ENCODE measurements at places on chromosomes 2 and 18. TPM values are rescaled to one million over a fixed set of nuclear protein-coding genes. Genes with fewer than 3 reads are reported as not detected.

Gene KIF5C
- 3.6 TPM for total RNA-seq

Gene FEV
- total RNA-seq, result not detected

Gene DLX1
- not detected for total RNA-seq

Gene EGR4
- total RNA-seq, result not detected

Gene REEP1
- 4.3 TPM for total RNA-seq

DNA sequence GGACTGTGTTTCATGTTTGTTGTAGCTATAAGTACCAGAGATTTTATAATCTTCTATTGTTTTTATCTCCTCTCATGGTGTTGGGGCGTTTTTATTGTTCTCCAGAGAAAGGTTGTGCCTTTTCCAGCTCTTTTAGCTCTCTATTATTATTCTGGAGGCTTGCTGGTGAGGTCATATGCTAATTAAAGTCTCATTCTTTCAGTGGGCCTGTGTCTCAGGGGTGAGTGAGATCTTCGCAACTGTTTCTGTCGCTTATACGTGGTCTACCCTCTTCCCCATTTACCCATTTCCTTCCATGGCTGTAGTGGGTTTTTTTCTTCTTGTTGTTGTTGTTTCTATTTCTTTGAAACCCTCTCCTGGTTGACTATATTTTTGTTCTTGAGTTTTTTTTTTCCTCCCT lies 584.9 kb downstream of the TMEM182 start:
- H3K27ac ChIP-seq, result no peak overlapping the region
- H3K4me1 ChIP-seq, result no peaks in the 10 kb centered on the region
- H3K4me3 ChIP-seq, result no peak overlapping the region
- H3K36me3 ChIP-seq, result no peaks in the 10 kb centered on the region
- no peaks in the 10 kb centered on the region for H3K27me3 ChIP-seq
- no peak for DNase-seq

- H3K27ac ChIP-seq, result no peak overlapping the region
- H3K4me3 ChIP-seq, result no peak overlapping the region
- no peak for DNase-seq
- no peaks in the 10 kb centered on the region for H3K27me3 ChIP-seq
- H3K4me1 ChIP-seq, result no peaks in the 10 kb centered on the region
Observed at GRCh38 chr2:130338793-130339345, 3.8 kb upstream of the IMP4 start.

- no peaks in the 10 kb centered on the region for H3K4me1 ChIP-seq
- H3K36me3 ChIP-seq, result no peaks in the 10 kb centered on the region
- no peak overlapping the region for H3K4me3 ChIP-seq
- DNase-seq, result no peak
Observed at GRCh38 chr2:225353579-225354085, 45.9 kb upstream of the NYAP2 start.

DNA sequence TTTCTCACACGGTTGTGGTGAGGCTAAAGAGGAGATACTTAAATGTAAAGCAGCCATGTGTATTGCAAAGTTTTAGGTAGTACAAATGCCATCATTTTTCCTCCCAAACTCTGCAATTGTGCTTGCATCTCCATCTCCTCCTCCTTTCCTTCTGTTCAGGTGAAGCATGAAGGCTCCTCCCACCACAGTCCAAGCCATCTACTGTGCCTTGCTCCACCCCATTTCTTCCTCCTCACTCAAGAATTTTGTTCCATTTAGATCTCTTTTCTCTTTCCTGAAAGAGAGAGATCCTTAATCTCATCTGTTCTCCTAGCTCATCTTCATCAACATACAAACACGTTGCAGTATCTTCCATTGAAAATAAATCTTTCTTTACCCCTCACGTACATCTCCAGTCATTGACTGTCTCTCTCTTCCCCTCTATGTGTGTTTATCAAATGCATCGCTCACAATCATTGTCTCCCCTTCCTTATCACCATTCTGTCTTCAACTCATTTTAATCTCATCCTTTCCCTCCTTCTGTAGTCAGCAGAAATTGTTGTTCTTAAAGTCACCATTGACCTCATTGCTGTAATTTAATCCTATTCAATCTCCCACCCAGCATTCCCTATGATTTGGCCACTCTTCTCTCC lies 392.1 kb downstream of the RAD51AP2 start:
- no peak overlapping the region for H3K27ac ChIP-seq
- H3K27me3 ChIP-seq, result no peaks in the 10 kb centered on the region

DNA sequence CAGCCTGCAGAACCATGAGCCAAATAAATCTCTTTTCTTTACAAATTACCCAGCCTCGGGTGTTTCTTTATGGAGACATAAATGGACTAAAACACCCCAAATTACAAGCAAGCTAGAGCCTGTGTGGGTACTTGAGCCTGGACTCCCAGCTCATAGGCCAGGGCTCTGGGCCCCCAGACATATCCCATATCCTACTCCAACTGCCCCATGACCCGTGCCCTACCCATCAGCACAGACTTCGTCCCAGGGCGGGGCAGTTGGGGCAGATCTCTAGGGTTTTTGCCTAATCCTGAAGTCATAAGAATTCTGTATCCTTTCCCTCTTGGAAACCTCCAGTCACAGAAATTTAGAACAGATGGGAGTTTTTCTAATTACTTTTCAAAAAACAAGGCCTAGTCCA lies 90.7 kb downstream of the DDX1 start:
- H3K27me3 ChIP-seq, result no peaks in the 10 kb centered on the region
- H3K4me3 ChIP-seq, result no peak overlapping the region
- H3K27ac ChIP-seq, result no peak overlapping the region
- DNase-seq, result no peak

DNA sequence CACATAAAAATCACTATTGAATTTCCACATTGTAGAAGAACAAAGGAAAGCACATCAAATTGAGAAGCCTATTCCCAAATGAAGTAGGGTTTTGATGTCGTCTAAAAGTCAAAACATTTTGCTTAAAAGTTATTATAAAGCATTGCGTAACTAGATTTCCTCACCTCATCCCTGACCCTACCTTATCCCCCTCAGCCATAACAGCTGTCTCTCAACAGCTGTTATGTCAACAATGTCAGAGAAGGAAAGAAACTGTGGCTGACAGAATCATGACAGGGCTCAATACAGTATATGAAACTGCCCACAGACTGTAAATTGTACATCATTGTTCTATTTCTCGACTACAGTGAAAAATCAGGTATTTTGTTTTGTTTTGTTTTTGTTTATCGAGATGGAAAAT lies 63.0 kb upstream of the ACVR1C start:
- DNase-seq, result no peak
- H3K4me1 ChIP-seq, result no peaks in the 10 kb centered on the region
- no peak overlapping the region for H3K27ac ChIP-seq
- H3K27me3 ChIP-seq, result no peaks in the 10 kb centered on the region
- no peaks in the 10 kb centered on the region for H3K36me3 ChIP-seq

DNA sequence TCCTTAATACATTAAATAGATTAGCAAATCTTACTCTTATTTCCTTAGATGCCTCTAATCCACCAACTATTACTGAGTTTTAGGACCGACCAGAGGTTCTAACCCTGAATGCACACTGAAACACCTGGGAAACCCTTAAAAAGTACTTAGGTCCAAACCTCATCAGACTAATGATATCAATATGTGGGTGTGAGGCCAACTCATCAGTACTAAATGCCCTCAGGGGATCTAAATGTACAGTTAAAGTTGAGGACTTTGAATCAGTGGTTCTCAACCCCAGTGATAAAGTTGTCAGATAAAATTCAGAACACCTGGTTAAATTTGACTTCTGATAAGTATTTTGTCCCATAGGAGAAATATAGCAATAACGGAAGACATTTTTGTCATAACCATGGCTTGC lies 20.9 kb downstream of the MMADHC start:
- H3K36me3 ChIP-seq, result peaks cover 5% of the 10 kb centered on the region
- H3K27me3 ChIP-seq, result no peaks in the 10 kb centered on the region
- peaks cover 3% of the 10 kb centered on the region for H3K4me1 ChIP-seq

GRCh38 chr2:205188239-205189138 lies 493.8 kb upstream of the NRP2 start:
- H3K4me1 ChIP-seq, result no peaks in the 10 kb centered on the region
- no peaks in the 10 kb centered on the region for H3K27me3 ChIP-seq
- no peak for DNase-seq
- H3K27ac ChIP-seq, result no peak overlapping the region
- no peaks in the 10 kb centered on the region for H3K36me3 ChIP-seq
- no peak overlapping the region for H3K4me3 ChIP-seq
